ENCODE measurements at places on chromosomes 2 and 18. TPM values are rescaled to one million over a fixed set of nuclear protein-coding genes. Genes with fewer than 3 reads are reported as not detected.

MOGAT1 gene
- total RNA-seq = not detected

ST6GAL2 gene
- not detected for total RNA-seq

PLCD4 gene
- 2.8 TPM for total RNA-seq

SOS1 gene
- 19.0 TPM for total RNA-seq

ABCG5 gene
- total RNA-seq = not detected

SKOR2 gene
- total RNA-seq = not detected

ELP2 gene
- 62.0 TPM for total RNA-seq

ALPG gene
- total RNA-seq = not detected

ASB18 gene
- total RNA-seq = not detected

DNA sequence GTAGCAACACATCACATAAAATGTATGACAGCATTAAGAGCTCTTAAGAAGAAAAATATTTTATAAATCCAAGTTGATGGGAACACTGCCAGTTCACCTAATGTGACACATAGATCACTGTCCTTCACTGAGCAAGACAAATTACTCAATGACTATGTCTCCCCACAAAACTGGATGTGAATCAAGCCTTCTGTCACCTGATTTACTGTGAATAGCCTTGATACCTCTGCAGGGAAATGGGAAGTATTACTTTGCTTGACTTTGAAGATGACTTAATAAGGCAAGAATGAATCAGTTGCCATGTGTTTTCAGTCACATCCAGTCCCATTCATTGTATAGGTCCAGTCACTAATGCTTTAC lies 94.6 kb downstream of the NYAP2 start:
- no peak for DNase-seq

GRCh38 chr2:9251154-9252001 lies 44.8 kb downstream of the ASAP2 start:
- DNase-seq = peak; percentile 79

DNA sequence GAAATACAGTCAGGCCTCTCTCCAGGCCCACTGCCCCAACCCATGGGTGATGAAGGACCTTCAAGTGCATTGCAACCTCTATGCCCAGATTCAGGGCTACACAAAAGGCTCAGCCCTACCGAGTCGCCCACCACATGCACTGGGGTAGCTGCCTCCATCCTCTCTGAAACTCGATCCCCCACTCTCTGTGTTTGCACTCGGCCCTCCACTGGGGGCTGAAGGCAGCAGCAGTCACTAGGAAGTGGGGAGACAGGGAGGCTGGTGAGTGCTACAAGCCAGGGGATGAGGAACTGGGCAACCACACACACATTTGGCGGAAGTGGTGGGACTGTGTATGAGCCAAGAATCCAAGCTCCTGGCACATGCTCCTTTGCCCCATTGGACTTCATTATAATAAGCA lies 94.6 kb downstream of the CERS6 start:
- DNase-seq = no peak

DNA sequence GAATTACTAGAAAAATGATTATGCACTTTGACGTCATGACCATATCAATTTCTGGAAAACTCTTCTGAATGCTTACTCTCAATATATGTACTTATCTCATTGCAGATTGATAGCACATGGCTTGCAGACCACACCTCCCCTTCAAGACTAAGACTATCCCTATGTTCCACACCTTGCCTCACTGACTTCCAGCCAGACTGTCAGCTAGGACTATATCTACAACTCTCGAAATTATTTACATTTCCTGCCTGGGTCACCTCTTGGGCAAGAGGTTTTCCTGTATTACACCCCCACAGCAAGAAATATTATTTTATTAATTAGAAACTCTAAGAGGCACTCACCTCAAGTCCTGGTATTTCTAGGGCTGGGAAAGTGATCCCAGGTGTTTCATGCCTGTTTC lies 236.6 kb downstream of the CYRIA start:
- DNase-seq = no peak

DNA sequence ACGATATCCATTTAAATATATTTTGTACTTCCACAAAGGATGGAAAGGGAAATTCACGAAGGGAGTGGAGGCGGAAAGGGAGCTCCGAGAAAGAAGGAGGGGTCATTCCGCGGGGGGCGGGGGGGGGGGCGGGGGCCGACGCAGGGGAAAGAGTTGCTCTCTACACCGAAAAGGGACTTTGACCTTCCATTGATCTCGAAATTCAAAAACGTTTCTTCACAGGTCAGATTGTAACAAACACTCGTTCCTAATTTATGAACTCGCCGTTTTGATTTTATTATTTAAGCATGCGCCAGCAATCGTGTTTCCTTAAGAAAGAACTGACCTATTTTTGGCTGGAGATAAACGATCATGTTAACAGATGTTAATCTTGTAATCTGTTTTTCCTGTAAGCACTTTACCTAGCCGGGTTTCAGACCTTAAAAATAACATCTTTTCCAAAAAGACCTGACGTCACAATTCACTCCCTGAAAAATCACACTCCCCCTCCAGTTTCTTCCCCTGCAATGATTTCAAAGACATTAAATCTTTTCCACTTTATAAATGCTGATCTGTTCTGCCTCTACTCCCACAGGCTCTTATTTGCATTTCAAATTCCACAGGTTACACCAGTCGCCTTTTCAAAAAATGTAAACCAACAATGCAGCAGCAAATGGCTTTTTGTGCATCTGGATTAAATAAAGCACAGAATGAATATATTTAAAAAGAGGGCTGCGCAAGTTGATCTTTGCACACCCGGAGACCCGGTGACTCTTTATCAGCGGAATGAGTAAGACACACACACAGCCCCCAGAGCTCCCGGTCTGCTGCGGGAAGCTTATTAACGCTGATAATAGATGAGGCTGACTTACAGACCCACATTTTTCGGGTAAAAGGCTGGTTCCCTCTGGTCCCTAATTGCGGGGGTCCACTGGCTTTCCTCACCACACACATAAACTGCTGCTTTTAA lies 1.6 kb downstream of the ZNF516 start:
- no peak for DNase-seq

DNA sequence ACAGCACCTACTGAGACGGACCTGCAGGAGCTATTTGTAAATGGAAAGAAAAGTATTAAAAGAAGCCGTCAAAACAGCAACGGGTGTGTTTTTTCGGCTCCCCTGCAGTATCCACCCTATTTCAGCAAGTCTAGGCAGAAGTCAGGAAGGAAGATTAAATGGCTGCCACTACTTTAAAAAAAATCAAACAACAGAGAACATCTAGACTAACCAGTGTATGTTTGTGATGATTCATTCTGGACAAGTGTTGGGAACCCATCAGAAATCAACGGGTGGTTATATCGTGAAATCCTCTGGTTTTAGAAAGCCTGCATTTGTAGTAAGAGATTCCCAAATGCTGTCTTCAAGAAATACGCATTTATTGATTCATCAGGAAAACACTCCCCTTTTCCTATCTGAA lies 9.0 kb downstream of the PMAIP1 start:
- DNase-seq = no peak

- DNase-seq = no peak
Observed at GRCh38 chr2:27545348-27546141, 37.3 kb upstream of the ZNF512 start.

DNA sequence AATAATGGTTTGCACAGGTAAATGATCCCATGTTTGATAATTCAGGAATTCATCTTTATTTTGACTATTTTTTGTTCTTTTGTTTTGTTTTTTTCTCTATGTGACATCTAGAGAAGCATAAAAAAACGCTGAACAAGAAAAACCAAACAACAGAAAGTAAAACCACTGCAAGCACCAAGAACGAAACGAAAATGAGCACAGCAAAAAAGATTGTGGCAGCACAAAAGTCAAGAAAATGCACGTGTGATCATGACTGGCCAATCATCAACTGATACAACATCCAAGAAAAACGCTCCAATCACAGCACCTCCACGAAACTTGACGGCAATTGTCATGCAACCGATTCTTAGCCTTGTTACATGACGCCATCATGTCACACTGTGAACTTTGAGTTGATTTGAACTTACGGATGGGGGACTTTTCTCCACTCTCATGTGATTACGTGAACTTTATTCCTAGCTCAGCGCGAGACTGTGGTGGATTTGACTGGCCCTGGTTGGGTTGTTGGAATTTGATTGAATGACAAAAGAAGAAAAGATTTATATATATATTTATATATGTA lies 318.7 kb downstream of the CELF4 start:
- no peak for DNase-seq

DNA sequence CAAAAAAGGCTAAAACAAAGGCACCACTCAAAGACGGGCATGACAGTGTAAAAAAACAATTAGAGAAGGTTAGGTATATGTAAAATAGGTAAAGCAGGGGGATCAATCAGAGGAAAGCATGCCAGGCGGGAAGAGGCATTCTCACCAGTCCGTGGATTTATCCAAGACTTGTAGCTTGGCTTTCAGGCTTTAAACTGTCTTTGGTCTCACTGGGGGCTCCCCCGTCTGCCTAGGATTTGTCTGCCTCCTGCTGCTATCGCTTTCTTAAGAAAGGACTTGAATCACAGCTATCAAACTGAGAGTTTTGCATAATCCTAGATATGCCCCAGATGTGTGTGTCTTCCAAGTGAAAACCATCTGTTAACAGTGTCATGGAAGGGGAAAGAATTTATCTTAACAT lies 11.1 kb upstream of the GORASP2 start:
- DNase-seq = no peak

DNA sequence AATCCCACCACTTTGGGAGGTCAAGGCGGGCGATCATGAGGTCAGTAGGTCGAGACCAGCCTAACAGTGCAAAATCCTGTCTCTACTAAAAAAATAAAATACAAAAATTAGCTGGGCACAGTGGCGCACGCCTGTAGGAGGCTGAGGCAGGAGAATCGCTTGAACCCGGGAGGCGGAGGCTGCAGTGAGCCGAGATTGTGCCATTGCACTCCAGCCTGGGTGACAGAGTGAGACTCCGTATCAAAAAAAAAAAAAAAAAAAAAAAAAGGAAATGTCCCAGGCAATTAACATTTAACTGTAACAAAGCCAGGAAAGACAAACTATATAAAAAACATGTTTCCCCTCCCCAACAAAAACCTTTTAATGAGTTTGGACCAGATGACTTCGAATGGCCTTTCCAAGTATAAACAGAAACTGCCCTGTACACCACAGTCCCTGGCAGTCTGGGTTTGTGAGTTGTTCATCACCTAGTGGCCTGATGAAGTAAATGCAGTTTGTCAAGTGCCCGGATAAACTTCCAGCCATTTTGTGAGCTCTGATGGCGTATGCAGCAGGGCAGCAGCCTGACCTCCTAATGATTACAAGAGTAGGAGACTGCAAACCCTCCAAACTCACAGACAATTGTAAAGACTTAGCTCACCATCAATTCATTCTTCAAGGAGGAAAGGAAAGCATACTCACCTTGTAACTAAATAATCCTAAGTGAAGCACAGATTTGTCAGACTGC lies 16.6 kb upstream of the PCBP1 start:
- DNase-seq = peak; percentile 88

DNA sequence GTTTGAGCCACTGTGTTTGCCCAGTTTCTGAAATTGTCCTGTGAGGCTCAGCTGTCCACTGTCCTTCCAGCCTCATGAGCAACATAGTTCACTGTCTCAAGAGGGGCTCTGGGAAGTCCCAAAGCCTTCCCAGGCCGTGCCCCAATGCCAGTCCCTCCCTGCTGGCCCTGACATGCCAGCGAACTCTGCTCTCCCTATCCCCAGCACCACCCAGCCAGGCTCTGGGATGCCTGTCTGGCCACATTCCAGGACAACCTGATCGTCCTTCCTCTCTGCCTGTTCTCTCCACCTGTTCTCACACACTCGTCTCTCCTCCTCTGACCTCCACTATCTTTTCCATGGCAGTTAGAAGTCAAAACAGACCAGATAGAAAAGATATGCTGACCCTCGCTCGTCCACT lies 278.0 kb upstream of the ID2 start:
- DNase-seq = no peak

DNA sequence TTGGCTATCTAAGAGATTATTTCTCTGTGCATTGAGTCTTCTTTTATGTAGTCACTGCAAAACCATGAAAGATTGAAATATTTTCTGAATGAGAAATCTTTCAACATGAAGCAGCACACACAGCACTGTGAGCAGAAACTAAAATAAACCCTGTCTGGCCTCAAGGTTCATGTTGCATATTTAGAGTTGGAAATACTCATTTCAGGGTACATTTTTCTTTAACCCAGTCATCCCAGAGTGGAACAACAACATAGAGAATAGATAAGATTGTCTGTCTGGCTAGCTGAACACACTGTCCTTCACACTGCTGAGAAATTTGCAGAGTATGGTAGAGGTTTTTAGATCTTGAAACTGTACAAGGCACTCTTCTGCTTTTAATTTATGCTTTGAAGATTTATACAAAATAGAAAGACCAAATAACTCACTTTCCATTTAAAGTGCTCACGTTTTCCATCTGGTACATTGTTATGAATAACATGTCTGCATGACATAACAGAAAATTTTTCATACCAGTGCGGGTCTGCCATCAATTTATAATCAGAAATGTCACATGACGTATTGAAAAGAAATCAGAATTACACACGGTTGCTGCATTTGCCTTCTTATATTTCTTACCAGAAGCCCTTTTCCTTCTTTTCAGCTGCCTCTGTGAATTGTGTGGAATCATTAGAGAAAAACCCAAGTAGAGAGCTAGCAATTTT lies 25.0 kb upstream of the FN1 start:
- no peak for DNase-seq

DNA sequence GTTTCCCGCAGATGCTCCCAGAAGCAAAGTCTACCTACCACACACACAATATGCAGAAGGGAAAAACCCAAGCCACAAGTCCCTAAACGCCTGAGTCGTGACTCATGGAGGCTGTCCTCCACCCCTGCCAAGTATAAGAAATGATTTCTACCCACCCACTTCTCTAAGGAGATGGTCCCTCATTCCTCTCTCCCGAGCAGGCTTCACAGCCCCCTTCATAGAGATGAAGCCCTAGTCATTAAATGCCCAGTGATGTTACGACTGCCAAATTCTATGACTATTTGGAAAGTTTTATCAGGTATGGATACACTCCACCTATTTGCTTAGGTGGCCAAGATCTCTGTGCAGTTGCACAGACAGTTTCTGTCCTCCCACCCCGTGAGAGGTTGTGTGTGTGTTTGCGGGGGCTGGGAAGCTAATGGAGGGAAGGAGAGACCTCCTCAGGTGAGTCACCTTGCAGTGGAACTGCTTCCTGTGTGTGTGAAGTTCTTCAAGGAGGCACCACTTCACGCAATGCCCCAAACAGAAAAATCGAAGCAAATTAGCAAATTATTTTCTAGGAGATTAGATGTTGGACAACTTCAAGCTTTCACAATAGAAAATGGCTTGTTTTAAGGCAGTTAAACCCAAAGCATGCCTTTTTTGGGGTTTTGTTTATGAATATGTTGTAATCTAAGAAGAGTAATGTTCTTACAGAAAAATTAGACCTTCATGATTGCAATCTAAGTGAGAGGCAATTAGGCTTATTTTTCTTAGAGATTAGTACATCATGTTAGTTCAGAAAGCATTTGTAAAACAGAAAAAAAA lies 175.2 kb downstream of the TGIF1 start:
- peak; percentile 86 for DNase-seq

All from NCI-H460 (cell line).